ENCODE measurements at places on chromosomes 2 and 18.

GRCh38 chr2:222709191-222709891 is 37.9 kb downstream of the MOGAT1 start:
- DNase-seq, result no peak

GRCh38 chr18:61832858-61833257 is 59.9 kb downstream of the RNF152 start:
- DNase-seq, result no peak

GRCh38 chr18:32257084-32257785 is 67.4 kb downstream of the MEP1B start:
- no peak for DNase-seq

DNA sequence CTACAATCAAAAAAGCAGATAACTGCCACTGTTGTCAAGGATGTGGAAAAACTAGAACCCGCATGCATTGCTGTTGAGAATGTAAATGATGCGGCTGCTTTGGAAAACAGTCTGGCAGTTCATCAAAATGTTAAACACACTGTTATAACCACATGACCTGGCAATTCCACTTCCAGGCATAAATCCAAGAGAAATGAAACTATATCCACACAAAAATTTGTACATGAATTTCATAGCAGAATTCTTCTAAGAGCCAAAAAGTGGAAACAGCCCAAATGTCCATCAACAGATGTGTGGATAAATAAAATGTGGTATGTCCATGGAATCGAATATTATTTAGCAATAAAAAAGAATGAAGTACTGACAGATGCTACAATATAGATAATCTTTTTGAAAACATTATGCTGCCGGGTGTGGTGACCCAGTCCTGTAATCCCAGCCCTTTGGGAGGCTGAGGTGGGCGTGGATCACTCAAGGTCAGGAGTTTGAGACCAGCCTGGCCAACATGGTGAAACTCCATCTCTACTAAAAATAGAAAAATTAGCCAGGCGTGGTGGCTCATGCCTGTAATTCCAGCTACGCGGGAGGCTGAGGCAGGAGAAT is 32.0 kb downstream of the ERCC3 start:
- DNase-seq, result no peak

GRCh38 chr2:16303761-16304160 is 361.9 kb downstream of the CYRIA start:
- no peak for DNase-seq

GRCh38 chr2:201847481-201847880 is 41.1 kb downstream of the CDK15 start:
- no peak for DNase-seq

Data from activated naive CD4-positive, alpha-beta T cell treated with anti-CD3 and anti-CD28 coated beads, Interleukin-2, amount 50 U/mL, for 72 hours (primary cell).